EH (cell line): ENCODE measurements at places on chromosomes 16 and 17.

DNA sequence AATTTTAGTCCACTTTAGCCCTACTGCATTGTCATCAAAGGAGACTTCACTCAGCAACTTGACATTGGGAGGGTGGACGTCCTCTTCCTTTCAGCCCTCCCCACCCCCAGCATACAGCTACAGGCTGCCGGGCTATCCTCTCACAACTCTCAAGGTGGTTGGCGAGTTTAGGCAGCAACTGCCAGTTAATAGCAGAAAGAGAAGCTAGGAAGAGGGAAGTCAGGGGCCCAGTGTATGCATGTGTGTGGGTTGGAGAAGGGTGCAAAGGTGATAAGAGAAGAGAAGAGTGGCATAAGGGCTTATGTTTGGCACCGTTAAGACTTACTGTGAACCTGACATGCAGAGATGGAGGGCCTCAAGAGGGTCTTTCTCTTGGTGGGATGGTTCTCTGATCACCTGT, 31.8 kb downstream of the CCL4 start:
- no peak for DNase-seq

DNA sequence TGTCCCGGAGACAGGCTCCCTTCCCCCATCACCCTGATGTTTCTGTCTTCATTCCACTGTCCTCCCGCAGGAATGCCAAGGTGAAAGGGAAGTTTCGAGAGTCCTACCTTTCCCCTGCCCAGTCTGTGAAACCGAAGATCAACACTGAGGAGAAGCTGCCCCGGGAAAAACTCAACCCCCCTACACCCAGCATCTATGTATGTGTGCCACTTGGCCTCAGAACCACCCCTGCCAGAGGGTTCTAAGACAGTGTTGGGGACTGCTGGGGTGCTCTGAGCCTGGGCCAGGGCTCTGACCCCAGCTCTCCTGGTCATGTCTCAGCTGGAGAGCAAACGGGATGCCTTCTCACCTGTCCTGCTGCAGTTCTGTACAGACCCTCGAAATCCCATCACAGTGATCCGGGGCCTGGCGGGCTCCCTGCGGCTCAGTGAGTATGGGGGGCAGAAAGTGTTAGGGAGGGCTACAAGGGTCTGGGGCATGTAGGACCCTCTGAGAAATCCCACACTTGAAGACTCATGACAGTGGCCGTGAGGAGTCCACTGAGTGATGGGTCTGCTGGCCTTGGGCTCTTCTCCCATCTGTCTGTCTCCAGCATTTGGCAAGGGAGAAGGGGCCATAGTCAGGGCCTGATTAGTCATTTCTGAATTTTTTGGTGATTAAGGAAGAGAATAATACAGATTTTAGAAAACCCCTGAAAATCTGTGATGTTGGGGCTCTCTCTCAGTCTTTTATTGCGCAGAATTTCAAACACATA, 4.9 kb upstream of the TMEM88 start:
- no peak for DNase-seq

- DNase-seq, result peak; percentile 92
Measured at GRCh38 chr17:72120642-72121163, at the start of gene SOX9. TSS of gene SOX9 (plus strand) at chr17:72121020. CDS start at chr17:72121392, 372 bp downstream.

DNA sequence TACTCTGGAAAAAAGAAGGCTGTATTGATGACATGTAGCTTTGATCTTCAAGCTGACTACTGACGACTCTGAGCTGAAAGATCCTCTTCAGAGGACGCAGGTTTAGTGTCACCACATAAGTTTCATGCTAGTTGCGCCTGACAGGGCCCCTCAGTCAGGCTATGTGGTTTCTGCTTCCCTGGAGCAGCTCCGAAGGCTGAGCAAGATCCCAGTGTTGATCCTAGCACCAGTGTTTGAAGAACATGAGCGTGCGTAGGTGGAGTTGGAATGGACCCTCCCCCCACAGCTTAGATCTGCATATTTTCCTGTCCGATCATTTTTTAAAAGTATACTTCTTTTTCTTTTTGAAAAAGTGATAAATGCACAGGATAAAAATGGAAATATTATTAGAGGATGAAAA, 17.3 kb downstream of the BANP start:
- no peak for DNase-seq

- DNase-seq, result peak; percentile 70
Measured at GRCh38 chr16:21169249-21169981, 10.9 kb downstream of the LDAF1 start.

DNA sequence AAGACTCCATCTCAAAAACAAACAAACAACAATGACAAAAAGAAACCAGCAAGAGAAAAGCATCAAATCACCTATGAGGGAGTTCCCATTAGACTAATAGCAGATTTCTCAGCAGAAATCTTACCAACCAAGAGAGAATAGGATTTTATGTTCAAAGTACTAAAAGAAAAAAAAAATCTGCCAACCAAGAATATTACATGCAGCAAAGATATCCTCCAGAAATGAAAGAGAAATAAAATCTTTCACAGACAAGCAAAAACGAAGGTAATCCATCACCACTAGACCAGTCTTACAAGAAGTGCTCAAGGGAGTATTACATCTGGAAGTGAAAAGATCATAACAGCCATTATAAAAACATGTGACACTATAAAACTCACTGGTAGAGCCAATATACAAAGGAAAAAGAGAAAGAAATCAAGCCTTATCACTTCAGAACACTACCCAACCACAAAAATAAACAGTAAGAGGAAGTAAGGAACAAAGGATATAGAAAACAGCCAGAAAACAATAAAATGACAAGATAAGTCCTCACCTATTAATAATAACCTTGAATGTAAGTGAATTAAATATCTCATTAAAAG, 66.3 kb downstream of the STX8 start:
- no peak for DNase-seq

DNA sequence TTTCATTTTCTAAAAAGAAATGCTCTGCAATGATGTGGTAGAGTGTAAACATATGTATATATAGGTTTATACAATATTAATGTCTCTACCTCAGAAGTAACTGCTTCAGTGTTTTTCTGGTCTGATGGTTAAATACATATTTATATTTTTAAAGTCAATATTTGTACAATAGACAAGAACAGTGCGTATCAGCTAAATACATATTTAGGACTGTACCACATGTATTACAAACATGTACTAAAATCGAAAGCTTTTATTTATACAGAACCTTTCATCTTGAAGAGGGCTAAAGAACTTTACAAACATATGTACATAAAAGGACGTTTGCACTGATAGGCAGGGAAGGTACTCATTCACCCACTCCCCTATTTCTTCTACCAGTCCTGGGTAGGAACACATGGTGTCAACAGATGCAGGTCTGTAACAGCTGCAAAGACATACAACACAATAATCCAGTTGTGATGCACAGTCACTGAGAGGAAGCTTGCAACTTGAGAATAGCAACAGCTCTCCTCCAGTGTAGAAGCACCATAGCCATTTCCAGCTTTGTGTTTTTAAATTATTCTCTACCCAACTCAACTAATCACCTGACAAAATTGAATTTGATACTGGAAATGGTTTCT, 206.9 kb upstream of the C17orf78 start:
- no peak for DNase-seq

- no peak for DNase-seq
Measured at GRCh38 chr16:85188822-85189672, 76.8 kb upstream of the CIBAR2 start.
